ENCODE measurements at places on chromosomes 12 and 14.

- DNase-seq = no peak
Measured at GRCh38 chr14:49193332-49194065, 392.7 kb downstream of the RPS29 start.

DNA sequence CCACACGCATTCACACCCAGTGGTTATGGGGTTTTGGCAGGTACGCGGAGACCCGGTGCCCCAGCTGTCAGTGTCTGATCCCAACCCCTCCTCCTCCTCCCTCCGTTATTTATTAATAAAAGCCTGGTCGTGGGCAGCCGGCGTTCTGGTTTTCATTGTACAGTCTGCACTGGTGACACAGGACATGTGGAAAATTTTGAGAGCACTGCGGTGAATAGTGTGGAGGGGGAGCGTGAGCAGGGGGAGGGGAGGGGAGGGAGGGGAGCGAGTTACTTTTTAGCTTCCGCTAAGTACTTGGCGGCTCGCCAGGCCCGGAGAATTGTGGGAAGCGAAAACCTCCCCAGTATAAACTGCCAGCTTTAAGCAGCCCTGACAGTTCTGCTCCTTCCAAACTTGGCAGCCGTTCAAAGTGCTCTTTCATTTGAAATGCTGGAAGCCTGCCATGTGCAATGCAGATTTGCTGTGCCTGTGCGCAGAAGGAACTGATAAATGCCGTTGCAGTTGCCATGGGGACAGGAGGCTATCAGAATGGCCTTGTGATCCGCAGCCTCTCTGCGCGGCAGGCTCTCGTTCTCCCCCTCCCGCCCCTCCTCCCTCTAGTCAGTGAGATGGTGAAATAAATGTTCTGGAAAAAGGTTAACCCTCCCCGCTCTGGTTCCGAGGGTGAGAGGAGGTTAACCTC lies 11.7 kb upstream of the IRF2BPL start:
- DNase-seq = peak; percentile 99

DNA sequence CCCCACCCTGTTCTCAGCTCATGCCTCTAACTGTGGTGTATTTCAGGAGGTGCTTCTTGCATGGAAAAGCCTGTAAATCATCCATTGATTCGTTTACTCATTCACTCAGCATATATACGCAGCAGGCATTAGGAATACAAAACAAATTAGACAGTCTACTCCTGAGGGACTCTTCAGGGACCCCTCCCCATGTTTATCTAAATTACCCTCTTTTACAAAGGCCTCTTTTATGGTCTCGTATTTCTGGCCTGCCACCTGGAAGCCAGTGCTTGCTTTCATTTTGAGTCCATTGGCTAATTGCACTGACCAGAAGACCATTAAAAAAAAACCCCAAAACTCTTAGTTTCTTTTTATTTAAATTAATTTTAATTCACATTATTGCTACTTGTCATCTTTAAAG lies 134.4 kb downstream of the DACT1 start:
- no peak for DNase-seq

DNA sequence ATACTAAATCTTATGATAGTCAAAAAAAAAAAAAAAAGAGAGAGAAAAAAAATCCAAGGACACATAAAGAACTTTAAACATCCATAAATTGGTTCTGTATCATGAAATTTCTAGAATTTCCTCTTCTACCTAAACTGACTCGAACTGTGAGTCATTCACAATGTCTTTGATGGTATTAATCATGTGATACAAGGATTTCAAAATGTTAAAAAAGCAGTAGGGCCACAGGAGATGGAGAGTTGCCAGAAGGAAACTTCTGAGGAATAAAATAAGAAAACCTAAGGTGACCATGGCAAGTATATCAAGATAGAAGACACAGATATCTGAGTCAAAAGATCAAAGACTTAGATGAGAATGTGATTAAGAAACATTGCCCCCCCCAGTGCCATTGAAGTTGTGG lies 1320.9 kb upstream of the FLRT2 start:
- DNase-seq = no peak

DNA sequence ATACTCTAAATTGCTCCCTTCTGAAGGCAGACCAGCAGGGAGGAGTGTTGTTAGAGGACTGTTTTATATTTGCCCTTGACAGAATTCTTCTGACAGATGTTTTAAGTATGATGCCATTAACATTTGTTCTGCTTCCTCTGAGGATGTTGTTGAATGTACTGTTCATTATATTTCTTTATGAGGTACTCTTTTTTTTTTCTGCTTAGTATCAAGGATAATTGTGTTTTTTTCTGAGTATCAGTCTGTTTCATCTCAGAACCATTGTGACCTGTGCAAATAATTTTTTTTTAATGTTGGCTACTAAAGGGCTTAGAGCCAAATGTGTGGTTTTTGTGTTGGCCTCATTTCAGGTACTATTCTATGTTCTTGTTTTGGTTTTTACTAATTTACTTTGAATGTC lies 10.6 kb downstream of the METAP2 start:
- no peak for DNase-seq

DNA sequence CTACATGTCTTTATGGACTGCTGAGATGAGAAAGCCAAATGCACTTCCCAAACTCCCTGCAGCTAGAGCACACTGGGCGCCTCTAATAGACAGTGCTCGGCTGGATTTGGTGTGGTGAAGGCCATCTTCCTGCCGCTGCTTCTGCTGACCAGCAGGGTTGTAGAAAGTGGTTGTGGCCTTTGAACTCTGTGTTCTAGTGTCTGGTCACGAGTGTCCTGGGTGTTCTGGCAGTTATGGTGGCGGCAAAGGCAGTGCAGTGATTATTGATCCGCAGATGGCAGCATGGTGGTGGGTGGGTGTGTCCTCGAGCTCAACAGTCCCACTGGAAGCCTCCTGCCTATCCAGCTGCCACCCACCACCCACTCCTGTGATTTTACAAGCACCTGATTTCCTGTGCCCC lies 43.4 kb downstream of the SMIM41 start:
- DNase-seq = no peak

- no peak for DNase-seq
Measured at GRCh38 chr12:91947459-91947858, 198.2 kb downstream of the BTG1 start.

DNA sequence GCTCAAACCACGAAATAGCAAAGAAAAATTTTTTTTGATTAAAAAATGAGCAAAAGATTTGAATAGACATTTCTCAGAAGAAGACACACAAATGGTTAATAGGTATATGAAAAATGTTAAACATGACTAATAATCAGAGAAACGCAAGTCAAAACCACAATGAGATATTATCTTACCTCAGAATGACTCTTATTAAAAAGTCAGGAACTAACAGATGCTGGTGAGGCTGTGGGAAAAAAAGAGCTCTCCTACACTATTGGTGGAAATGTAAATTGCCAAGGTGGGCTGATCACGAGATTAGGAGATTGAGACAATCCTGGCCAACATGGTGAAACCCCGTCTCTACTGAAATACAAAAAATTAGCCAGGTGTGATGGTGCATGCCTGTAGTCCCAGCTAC lies 315.5 kb upstream of the FLRT2 start:
- no peak for DNase-seq

- DNase-seq = no peak
Measured at GRCh38 chr12:3364226-3364625, 126.8 kb upstream of the PRMT8 start.

- DNase-seq = no peak
Measured at GRCh38 chr12:68422956-68423574, 90.9 kb upstream of the MDM1 start.

GRCh38 chr12:15794196-15794595 lies 5.0 kb upstream of the EPS8 start:
- no peak for DNase-seq

GRCh38 chr14:100058777-100059437 lies 6.3 kb upstream of the EVL start:
- DNase-seq = no peak

DNA sequence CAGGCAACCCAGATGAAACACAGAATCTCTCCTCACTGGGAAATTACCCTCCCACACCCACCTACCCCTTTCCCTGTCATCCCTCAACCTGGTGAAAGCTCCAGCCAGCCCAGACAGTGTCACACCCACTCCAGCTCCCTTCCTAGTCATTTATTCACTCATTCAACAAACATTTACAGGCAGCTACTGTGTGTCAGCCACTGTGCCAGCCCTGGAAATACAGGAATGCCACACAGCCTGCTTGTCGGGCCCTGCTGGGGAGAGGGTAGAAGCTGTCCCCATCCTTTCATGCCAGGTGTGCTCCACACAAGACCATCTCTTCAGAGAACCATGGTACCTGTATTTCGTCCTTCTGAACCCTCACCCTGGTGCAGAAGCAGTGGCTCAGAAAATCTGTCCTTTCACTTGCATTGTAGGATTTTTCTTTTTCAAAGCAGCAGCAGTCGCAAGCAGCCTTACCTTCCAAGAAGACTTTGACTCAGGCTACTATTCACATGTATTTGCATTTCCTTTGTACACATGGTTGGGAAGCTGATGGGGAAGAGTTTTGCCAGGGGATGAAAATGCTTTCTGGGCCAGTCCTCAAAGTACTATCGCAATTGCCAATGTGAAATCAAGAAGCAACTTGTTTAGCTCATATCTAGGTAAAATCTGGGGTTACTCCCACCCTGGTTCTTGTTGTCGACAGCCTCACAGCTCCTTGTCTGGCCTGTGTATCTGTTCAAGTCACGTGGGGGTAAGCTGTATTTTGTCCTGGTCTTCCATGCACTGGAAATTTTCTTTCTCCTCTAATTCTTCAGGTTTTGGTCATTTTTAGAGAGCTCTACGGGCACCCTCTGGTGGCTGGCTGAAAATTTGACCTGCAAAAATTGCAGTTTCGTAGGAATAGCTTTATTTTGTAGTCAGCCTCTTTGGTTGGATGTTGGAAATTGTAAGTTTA lies 147.4 kb upstream of the EGLN3 start:
- DNase-seq = no peak

GRCh38 chr12:94851396-94852028 lies 152.0 kb downstream of the NDUFA12 start:
- no peak for DNase-seq

GRCh38 chr14:20469242-20469889 lies at the start of gene PNP:
PNP (plus strand) TSS chr14:20469406; CDS start chr14:20469525, 119 bp downstream.
- peak; percentile 78 for DNase-seq

DNA sequence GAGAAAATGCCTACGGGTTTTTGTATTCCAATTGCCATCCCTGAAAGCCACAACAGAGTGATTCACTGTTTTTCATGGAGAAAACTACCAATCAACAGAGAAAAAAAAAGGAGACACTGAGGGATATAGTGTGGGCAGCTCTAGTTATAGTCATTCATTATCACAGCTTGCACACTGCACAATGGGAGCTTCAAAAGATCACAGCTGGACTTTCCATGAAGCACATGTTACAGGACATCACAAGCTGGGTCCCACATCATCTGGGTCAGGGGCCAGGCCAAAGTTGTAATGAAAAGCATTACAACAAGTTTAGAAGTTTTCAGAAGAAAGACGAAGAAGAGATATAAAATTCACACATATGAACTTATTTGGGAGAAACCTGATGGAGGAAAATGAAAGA lies 41.5 kb downstream of the RERG start:
- no peak for DNase-seq

GRCh38 chr14:100504372-100505078 lies 82.7 kb downstream of the BEGAIN start:
- no peak for DNase-seq

GRCh38 chr14:68871392-68871791 lies 78.5 kb upstream of the ZFP36L1 start:
- DNase-seq = no peak

GRCh38 chr12:18932715-18933114 lies 194.8 kb downstream of the CAPZA3 start:
- DNase-seq = no peak

DNA sequence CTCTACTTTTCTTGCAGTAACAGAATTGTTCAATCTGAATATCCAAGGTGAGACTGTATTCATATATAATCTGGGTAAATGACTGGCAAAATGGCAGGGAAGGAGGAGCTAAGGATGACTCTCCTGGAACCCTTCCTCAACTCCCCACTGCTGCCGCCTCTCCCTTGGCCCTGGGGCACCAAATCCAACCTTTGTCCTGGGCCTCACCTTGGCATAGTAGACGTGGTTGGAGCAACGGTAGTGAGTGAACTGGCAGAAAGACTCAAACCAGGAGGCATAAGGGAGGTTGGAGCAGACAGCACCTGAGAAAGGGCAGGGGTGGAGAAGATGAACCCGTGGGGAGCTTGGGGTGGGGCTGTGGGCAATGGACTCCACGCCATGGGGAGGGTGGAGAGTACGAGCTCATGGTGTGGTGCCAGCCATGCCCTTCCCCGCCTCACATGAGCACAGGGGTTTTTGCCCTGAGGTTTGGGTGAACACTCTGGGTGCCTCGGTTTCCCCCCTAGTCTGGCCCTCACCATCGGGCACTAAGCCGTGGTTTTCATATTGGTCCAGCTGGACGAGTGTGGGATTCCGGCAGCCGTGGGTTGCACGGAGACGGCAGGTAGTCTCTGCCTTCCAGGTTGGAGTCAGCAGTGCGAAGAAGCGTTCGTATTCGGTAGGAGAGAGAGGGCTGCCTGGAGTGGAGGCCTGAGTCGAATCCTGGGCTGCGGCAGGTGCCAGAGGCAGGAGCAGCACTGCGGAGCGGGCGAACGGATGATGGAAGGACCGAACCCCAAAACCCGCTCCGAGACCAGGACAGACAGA lies 753 bp downstream of the ACRBP start:
- DNase-seq = no peak

DNA sequence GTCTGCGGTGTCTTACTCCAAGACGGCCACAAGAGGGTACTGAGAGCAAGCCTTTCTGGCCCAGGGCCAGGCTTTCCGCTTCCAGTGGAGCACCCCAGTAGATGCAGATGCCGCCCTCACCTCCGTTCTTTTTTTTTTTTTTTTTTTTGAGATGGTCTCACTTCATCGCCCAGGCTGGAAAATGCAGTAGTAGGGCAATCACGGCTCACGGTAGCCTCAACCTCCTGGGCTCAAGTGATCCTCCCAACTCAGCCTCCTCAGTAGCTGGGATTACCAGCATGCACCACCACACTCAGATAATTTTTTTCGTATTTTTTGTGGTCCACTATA lies 5.6 kb upstream of the LBHD2 start:
- peak; percentile 66 for DNase-seq

DNA sequence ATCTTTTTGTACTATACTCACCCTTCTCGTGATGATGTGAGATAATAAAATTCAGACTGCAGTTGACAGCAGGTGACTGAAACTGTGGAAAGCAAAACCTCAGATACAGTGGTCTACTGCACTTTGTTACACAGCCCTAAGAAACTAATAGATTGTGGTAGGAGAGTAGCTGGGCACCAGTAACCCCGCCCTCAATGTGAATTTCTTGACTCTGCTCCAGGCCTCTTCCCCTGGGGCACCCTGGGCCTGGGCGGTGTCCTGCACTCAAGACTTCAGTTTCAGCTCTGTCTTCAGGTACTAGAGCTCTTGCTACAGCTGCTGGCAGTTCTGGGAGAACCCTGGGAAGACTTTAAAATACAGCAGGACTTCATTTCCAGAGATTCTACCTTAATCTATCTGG lies 197.6 kb upstream of the AVPR1A start:
- no peak for DNase-seq

- no peak for DNase-seq
Measured at GRCh38 chr12:77118696-77119095, 53.3 kb upstream of the E2F7 start.

- DNase-seq = no peak
Measured at GRCh38 chr12:20309504-20310148, 58.7 kb upstream of the PDE3A start.

DNA sequence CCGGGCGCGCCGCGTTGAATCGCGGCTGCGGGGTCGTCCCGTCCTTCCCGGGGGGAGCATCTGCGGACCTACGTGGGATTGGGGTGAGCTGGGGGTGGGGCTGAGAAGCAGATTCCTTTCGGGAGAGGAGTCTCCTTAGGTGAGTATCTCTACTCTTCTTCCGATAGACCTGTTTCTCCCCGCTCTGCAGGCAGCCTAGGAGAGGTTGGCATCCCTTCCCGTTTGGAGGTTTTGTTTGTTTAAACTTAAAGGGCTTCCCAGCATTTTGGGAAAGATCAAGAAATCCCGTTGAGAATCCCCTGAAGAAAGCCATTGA lies 411 bp downstream of the TTLL5 start:
- no peak for DNase-seq

Data from stimulated activated CD8-positive, alpha-beta memory T cell treated with anti-CD3 and anti-CD28 coated beads, Interleukin-12 subunit alpha, Interleukin-12 subunit beta, amount 100 ng/mL, for 1 hour (primary cell).